ENCODE measurements at places on chromosomes 3 and 15.

DNA sequence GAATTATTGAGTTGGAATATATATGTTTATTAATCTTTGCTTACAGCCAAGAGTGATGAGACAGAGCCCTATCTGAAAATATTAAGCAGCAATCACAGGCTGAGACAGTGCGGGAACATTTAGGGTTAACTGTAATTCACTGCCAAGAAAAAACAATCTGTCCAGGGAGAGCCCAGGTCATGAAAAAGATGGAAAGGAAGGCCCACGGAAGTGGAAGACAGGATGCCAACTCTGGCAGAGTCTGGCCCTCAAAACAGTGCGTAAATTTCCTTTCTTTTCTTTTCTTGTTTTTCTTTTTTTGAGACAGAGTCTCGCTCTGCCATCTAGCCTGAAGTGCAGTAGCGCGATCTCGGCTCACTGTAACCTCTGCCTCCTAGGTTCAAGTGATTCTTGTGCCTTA, 67.6 kb downstream of the SUMF1 start:
- DNase-seq: no peak

GRCh38 chr3:79937567-79937966, 169.8 kb upstream of the ROBO1 start:
- no peak for DNase-seq

- no peak for DNase-seq
Observed at GRCh38 chr15:95262866-95263564, 1031.7 kb downstream of the MCTP2 start.

DNA sequence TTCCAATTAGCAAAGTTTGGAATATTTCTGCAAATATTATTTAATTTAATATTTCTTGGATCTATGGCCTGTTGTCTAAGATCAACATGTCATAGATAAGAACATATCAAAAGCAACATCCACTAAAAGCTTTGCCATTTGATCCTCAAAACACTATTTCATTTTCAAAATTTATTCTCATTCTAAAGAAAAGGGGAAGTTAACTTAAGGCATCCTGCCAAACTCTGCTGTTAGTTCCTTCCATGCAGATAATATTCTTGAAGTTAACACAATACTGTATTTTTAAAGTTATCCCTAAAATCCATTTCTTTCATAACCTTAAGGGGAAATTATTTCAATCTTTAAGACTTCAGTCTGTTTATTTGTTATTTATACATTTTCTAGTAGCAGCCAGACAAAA, 28.2 kb upstream of the GBE1 start:
- DNase-seq: no peak

DNA sequence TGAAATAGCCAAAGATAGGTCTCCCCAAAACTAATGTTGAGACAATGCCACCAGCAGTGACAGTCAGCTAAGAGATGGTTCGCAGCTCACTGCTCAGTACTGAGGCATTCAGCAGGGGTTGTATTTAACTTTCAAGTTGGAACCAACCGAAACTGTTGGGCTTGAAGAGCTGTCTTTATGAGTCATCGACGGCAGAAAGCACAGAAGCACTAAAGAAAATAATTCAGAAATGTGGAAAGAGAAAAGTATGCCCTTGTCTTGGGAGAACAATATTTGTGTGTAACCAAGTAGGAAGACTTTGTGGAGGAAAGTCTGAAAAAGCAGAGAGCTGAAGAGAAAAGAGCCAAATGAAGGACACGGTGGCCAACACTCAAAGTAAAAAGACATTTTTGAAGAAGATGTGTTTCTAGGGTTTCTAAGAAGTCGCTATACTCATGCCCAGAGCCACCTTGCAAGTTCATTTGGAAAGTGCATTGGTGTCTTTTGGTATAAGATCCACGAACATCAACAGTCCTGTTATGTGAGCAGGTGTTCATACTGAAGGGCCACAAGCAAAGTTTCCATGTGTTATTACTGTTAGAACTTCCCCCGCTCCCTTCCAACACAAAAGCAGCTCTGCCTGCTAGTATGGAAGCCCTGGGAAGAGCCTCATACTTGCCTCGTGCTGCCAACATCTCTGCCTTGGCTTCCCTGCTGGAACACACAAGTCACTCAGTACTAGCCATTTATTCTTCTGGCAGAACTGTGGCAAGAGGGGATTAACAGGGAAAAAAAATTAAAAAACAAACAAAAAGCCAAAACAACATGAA, 4.1 kb upstream of the RARB start:
- DNase-seq: no peak

- DNase-seq: no peak
Observed at GRCh38 chr3:25817107-25817506, 27.2 kb downstream of the OXSM start.

GRCh38 chr15:90306560-90306959, 41.1 kb downstream of the NGRN start:
- DNase-seq: no peak

DNA sequence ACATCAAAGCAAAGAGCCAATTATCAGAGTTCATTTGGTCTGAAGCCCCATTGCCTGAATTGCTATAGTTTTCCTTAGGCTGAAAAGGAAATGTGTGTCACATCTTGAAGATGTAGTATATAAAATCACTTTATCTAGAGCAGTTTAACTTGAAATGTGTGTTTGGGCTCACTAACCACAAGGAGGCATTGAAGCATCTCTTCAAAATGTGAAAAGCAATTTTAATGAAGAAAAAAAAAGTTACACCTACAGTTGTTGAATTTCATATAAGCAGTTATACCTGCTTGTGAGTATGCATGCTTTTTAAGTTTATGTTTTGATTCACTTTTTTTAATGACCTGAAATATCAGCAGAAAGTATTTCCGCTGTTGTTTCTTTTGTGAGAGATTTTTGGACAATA, 129.3 kb downstream of the IQCH start:
- DNase-seq: no peak

GRCh38 chr3:86653661-86654205, 337.2 kb downstream of the VGLL3 start:
- no peak for DNase-seq

GRCh38 chr3:195150181-195151118, 120.5 kb downstream of the XXYLT1 start:
- DNase-seq: no peak

- DNase-seq: no peak
Observed at GRCh38 chr3:2921452-2921851, 188.7 kb downstream of the IL5RA start.

DNA sequence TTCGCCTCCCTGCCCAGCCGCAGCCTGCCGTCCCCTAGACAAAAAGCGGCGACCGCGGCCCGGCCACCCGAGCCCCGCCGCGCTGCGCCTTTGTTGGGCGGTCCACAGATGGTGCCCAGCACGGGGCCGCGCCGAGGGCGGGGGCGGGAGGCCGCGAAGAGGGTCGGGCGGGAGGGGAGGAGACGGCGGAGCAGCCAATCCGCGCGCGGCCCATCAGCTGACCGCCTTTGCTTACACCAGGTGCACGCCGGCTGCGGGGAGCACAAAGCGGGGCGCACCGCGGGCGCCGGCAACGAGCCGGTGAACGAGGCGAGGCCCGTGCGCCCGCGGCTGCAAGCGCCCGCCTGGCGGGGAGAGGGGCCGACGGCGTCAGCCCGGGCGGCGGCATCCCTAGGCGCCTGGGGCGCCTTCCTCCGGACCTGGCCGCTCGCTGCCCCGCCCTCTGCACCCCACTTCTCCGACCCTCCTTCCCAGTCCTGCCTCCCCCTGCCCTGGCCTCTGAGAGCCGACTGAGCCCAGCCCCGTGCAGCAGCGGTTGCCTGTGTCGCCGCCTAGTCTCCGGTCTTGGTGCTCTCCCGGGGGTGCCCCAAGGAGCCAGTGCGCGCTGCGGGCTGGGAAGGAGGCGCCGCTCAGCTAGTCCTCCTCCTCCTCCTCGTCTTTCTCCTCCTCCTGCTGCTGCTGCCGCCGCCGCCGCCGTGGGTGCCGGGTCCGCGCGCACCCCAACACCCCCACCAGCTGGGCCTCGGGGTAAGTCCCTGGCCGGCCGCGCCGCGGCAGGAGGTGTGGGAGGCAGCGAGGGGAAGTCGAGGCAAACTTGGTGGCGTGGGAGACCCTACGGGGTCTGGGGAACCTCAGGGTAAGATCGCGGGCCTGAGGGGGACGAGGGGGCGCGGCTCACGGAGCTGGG, at the start of gene LRRN1:
LRRN1 (plus strand) TSS at position 259 of the 907 bp plus-strand sequence. CDS start 45,211 bp downstream, outside the sequence.
- no peak for DNase-seq

- DNase-seq: no peak
Observed at GRCh38 chr3:33246786-33247185, 28.2 kb upstream of the SUSD5 start.

DNA sequence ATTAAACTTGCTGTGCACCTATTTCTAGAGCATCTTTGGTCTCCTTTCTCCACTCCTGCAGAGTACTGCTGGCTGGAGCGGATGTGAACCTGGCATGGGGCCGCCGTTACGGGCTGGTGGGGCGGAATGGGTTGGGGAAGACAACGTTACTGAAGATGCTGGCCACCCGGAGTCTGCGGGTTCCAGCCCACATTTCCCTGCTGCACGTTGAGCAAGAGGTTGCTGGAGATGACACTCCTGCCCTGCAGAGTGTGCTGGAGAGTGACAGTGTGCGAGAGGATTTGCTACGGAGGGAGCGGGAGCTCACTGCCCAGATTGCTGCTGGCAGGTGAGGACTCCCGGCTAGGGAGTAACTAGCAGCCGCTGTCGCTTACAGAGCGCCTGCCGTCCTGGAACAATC, 2.1 kb downstream of the ABCF3 start:
- DNase-seq: no peak

GRCh38 chr15:45611305-45611704, 23.5 kb upstream of the SQOR start:
- DNase-seq: no peak

DNA sequence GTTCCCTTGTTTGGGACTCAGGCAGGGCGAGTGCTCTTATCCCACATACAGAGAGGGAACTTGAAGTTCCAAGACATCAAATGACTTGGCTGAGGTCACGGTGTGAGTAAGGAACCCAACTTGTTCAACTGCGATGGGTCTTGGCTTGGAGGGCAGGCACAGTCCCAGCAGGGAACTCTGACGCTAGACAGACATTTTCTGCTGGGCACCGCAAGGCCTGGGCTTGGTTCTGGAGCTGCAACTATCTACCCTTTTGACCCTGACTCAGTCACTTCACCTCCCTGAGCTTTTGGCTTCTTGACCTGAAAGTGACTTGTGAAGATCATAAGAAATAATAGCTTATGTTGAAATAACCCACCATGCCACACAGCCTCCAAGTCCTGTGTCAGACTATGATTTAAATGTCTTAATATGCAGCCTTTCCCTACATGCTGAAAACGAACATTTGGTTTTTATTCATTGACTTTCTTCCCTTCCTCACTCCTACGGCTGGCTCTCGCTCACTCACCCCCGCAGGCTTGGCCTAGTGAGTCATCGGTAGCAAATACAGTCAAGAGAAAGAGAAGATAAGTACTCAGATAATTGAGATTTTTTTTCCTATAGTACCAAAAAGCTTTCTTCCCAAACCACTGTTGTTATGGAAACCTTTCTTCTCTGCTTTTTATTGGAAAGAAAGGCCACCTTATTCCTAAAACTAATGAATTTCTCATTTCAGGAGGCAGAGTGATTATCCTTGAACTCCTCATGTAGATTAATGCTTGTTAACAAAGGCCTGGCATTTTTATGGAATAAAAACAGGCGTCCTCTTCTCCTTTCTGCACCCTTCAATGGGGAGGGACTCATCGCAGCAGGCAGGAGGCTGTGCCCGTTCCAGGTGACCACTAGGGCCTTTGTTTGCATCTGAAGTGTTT, 178.4 kb downstream of the ATP10A start:
- DNase-seq: no peak

- DNase-seq: no peak
Observed at GRCh38 chr3:60582288-60582687, 669.0 kb downstream of the FHIT start.

GRCh38 chr3:15102836-15103235, 3.9 kb upstream of the RBSN start:
- no peak for DNase-seq

DNA sequence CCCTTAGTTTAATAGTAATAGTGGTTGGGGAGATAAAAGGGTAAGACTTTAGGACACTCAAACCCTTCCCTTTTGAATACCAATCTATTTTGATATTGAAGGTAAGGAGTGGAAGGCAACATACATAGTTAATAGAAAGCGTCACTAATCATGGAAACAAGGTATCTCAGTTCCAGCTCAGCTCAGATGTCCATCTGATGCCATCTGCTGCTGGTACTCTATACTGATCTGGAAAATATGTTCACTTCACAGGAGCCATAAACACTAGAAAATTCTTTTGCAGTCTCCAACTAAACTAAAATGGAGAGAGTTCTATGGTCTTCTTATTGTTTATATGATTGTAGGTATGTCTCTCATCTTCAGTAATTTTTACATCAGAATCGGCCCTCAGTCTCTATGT, 1777.1 kb downstream of the OTOL1 start:
- DNase-seq: no peak

GRCh38 chr3:180306155-180306554, 269.4 kb upstream of the PEX5L start:
- no peak for DNase-seq

GRCh38 chr15:81054236-81054635, 53.5 kb downstream of the TLNRD1 start:
- no peak for DNase-seq

DNA sequence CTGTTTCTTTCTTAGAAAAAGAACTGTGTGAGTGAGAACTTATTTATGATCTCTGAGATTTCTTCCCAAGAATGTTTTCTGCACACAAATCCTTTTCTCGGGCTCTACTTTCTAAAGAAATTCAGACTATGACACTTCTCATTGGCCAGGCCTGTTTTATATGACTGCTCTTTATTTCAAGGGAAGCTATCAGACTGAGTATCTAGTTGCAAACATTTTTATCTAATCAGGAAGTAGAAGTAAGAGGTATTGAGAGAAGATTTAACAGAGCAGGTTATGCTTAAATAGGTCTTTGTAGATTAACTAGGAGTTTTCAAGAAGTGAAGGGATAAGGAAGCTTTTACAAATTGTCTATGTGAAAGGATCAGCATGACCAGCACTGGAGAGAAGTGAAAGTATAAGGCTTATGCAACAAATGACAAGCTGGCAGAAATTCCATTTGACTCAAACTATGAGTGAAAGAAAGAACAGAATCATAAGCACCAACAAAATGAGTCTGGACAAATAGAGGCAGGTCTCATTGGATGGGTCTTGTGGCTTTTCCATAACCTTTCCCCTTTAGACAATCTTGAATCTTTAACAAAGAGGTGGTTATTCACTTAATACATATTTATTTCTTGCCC, 71.9 kb upstream of the CHL1 start:
- no peak for DNase-seq

GRCh38 chr3:127045435-127046045, 62.6 kb downstream of the PLXNA1 start:
- no peak for DNase-seq

DNA sequence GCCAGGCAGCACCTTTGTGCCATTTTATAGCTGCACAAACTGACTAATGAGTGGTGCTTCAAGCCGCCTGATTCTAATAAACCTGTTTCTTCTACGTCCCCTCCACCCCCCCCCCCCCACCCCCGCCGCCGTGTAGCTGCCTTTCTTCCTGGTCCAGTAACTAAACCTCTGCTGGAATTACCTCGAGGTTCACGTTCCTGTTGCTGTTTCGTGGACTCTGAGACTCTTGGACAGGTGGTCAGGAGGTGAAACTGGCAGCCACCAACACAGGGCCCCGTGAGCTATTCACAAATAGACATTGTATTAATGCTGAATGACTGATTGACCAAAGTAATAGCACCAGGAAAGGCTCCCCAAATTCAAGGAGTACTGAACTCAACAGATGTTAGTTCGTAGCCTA, 73.9 kb downstream of the TRIM69 start:
- DNase-seq: no peak

All from T-helper 9 cell (primary cell).